SHP77 treated with DMSO at 0.1 percent for 48 hours (cell line): ENCODE measurements at places on chromosomes 6 and 20.
A peak's percentile ranks its signal among the peaks of the same experiment; 100 is the strongest.

- DNase-seq, result no peak
Measured at GRCh38 chr6:120237221-120237620, 887.7 kb upstream of the MAN1A1 start.

DNA sequence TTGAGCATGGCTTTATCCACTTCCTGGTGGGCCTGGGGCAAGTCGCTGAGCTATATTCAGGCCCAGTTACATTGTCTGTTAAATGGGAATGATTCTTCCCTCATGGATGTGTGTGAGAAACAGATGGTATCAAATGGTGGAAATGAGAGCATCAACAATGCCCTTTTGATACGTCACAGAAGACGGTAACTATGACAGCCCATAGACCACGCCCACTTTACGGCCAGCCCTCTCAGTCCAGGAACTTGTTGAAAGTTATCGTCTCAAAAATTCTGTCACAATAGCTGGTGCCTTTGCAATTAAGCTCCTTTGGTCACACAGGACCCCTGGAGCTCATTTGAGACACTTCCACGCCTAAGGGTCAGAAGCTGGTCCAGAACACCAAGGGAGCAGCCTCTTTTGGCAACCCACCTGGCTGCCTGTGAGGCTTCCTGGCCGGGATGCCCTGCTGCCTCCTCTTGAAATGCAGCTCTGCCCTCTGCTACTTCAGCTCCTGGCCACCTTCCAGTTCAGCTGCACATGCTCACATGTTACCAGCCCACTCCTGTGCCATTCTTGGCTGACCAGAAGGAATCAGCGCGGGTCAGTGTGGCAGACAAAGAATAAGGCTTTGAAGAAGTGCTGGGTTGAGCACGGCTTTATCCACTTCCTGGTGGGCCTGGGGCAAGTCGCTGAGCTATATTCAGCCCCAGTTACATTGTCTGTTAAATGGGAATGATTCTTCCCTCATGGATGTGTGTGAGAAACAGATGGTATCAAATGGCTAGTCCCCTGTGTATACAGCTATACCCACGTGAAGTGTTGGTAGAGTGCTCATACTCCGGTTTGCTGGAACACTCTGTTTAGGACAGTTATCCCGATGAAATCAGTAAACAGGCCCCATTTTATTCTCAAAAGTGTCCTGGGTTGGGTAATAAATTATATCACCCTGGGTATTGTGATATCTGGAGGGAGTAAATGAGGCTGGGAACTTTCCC, 199.2 kb upstream of the SUPT3H start:
- DNase-seq, result peak; percentile 8

GRCh38 chr6:51618563-51618962, 468.9 kb downstream of the PKHD1 start:
- no peak for DNase-seq

DNA sequence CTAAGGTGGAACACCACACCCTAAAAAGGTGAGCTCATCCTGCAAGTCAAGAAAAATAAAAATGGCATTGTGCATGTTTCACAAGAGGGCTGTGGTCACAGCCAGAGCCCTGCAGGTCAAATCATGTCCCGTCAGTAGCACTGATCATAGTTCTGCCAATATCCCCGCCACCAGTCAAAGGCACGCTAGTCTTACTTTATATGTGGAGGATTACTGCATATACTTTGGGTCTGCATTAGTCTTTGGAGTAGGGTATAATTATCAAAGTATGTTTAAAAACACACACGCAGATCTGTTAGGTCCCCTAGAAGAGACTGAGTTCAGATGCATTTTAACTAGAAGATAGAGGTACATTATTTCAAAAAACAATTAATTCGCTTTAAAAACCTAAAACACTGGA, 1.8 kb downstream of the PERP start:
- no peak for DNase-seq

DNA sequence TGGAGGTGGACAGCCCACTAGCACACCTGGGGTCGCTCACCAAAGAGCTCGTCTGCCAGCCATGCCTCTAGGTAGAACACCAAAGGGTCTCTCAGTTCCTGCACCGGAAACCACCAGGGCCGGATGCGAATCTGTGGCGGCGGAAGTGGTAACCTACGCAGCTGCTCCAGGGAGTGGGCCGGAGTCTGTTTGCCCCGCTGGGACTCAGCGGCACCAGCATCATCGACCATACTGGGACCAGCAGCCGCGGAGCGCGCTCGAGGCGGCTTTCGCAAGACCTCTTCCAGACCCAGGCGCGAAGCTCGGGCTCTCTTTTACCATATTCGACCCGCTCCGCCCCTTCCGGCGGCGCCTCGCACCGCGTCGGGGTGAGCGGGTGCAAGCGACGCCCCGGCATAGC, at the start of gene OOEP:
Gene OOEP (minus strand): TSS at position 335 of the 400 bp plus-strand sequence. CDS start 105 bp downstream, at position 230.
- DNase-seq, result no peak
